ENCODE measurements at places on chromosomes 11 and 22.

DNA sequence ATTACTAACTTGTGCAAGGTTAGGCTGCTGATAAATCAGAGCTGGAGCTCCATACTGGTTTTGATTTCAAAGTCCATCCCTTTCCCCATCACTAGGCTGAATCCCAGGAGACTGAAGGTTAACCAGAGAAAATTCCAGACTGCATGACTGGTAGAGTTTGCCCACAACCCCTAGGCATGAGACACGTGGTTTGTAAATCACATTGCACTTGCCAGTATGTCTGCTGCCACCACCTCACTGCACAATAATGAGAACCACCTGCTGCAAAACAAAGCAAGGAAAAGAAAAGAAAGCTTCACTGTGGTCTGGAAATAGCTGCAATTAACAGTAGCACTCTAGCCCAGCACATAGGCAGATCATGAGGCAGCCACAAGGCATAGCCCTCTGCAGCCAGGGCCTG lies 67.6 kb upstream of the NTM start:
- DNase-seq = no peak

GRCh38 chr11:66728693-66729385 lies at the start of gene SPTBN2:
SPTBN2 (minus strand) TSS chr11:66729216; CDS start chr11:66721240, 7,976 bp downstream.
- DNase-seq = no peak

GRCh38 chr11:56819916-56820315 lies 71.4 kb upstream of the OR9G4 start:
- DNase-seq = no peak

GRCh38 chr22:32661296-32661695 lies 140.2 kb upstream of the TIMP3 start:
- no peak for DNase-seq

Data from stimulated activated CD8-positive, alpha-beta memory T cell treated with anti-CD3 and anti-CD28 coated beads, Interleukin-2, amount 100 ng/mL, for 48 hours (primary cell).